CD4-positive, alpha-beta T cell treated with Interleukin-10 for 1 hour (primary cell): ENCODE measurements at places on chromosomes 5 and 9.

DNA sequence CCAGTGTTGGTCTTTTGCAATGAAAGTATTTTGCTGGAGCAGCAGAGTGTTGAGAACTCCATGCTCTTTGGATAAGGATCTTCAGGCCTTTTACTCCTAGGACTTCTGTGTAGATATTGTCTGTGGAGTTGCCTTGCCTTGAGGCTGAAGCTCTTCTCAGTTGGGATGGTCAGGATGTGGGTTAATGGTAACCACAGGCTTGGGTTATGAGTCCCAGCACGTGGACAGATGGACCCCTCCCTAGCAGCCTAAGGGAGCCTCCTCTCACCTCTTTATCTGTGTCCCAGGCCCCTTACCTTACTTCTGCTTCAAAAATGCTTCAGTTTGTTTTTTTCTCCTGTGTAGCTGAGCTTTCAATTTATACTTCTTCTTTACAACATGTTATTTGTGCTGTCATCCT is 109.9 kb downstream of the MEGF10 start:
- DNase-seq, result no peak

DNA sequence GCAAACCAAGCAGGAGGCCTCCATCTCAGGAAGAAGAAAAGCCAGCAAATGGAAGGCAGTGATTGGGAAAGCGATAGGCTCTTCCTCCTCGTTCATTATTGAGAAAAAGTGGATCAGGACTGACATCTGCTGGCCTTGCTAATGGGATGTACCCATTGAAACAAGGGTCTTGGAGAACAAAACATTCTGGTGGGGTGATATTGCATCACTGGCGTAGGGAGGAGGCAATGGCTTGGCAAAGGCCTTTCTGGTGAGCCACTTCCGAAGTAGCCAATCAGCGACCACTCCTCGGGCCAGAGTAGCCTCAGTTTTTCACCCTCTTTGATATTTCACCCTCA is 86.7 kb upstream of the NFIB start:
- DNase-seq, result no peak

DNA sequence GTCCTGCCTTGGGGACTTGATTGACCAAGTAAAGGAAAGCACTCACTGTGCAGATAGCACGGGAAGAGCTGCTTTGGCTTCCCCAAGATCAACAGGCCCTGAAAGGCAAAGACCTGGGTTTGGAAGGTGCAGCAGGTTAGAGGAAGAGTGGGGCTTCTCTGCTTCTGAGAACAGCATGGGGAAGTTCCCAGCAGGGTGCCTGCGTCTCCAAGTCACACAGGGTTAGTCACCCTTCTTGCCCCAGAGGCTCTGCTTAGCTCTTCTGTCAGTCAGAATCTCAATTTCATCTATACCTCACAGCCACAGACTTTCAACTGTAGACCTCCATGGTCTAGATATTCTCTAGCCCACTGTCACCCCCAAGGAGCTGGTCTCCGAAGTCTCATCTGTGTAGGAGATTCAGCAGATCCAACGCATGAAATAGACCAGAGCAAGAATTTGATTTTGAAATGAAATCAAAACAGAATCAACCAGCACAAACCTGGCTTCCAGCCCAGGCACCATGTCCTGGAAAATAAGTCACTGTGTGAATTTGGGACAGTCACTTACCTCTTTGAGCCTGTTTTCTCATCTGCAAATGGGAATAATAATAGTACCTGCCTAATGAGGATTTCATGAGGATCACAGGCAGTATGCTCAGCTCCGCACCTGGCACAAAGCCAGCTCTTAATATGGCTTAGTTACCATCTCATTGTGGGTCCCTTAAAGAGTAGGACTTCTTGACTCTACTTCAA is 64.0 kb downstream of the SFXN1 start:
- no peak for DNase-seq

GRCh38 chr9:98700801-98701200 is 7.9 kb downstream of the GABBR2 start:
- DNase-seq, result no peak

GRCh38 chr5:131252824-131253171 is 11.1 kb upstream of the CDC42SE2 start:
- peak; percentile 90 for DNase-seq

DNA sequence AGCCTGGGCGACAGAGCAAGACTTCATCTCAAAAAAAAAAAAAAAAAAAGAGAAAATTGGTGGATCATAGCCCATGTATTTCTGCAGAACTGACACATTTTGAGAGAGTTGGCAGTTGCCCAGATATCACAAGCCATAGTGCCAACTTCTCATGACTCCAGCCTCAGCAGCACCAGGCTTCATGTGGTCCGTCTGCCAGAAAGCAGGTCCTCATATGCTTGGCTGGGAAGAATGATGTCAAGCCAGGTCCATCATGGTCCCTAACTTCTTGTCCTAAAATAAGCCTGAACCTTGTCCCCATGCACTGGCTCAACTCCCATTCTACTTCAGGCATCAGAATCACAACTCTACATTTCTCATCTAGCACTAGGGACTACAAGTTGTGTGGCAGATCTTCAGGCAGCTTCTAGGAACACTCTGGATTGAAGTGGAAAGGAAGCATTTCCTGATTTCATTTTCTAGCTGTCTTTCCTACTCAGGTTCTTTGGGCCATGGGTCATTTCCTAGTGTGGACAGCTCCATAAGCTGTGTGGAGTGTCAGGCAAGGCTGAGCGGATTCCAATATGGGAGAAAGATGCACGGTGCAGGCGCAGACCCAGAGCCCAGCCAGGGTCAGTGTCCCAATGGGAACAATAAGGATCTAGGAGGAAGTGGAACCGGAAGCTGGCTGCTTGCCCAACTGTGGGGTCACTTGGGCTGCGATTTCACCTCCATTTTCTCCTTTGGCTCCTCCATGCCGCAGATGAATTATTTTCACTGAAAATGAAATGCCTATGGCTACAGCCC is 90.1 kb downstream of the LMNB1 start:
- no peak for DNase-seq

- DNase-seq, result no peak
These were observed 595.2 kb downstream of the RAB3C start for GRCh38 chr5:59178071-59178470.

DNA sequence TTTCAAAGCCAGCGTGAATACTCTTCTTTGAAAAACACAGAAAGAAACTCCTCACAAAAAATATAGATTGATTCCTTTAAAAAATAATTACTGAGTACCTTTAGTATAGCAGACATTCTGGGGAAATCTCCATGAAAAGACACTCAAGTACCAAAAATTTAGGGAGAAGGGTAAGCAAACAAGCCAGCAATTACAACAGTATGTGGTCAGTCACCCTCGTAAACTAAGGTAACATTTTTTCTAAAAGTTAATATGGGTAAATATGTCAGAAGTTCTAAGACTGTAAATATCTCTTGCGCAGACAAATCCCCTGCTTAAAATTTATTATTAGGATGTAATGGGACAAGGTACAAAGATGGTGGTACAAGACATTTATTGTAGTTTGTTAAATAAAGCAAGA is 102.0 kb upstream of the PTGER4 start:
- DNase-seq, result no peak

DNA sequence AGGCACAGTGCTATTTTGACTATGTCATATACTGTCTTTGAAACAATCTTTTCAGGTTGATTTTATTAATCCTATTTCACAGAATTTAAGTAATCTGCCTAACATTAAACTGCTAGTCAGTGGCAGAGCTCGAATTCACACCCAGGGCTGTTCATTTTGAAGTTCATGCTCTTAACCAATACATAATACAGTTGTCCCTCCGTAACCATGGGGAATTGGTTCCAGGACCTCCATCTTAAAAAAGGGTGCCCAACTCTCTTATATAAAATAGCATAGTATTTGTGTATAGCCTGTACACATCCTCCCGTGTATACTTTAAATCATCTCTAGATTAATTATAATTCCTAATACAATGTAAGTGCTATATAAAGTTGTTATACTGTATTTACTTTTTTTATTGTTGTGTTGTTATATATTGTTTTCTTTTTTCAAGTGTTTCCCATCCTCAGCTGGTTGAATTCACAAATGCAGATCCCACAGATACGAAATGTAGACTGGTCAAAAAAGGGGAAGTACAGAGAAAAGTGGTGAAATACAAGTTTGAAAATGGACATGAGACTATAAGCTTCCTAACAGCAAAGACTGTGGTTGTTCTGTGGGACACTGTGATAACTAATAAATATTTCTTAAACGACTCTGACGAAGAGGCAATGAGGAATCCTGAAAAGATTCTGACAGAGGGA is 18.3 kb downstream of the RFX3 start:
- DNase-seq, result no peak

DNA sequence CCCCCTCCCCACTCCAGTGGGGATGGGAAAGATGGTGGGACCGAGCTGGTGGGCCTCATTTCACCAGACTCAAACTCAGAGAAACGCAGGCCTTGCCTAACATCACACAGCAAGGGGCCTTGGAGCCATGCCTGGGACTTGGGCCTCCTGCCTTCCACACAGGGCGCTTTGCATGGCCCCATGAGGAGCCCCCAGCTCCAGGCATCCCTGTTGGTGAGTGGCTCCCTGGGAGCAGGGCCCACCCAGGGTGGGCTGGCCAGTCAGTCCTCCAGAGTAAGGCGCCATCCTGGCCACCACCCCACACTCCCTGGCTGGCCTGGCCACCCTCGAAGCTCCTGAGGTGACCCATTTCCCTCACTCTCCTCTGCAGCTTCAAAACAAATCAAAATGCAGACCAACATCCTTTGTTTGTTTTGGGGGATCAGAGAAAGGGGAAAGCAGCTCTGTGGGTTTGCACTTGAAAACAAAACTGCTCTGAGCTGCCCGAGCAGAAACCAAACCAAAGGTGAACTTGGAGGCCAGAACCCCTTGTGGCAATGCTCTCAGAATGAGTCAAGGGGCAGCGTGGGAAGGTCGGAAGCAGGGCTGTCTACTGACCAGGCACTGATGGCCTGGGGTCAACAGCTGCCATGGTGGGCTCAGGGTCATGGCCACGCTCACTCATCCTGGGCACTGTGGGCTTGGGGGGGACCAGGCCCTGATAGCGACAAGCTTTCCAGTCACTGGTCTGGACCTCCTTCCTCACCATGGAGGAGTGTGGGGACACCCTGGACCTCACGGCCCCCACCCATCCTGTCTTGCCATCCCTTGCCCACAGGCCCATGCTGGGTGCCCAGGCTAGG is 37.0 kb upstream of the VDAC1 start:
- no peak for DNase-seq
